ENCODE measurements at places on chromosomes 16 and 17.

DNA sequence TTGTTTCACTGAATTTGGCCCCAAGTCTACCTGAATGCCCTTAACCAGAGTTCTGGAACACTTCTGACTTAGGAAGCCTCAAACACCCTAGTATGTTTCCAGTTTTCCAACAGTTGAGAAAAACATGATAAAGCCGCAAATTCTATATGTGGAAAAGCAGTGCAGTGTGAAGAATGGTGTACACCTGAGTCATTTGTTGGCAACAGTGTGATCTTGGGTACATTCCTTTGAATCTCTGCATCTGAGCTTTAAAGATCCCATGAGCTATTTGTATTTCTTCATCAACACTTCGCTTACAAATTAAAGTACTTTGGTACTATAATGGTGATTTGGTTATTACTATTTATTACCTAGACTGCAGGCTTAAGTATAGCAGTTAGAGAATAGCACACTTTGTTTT is 93.6 kb upstream of the TBX2 start:
- no peak for DNase-seq

GRCh38 chr16:85903559-85903958 is 4.6 kb downstream of the IRF8 start:
- DNase-seq = no peak

GRCh38 chr17:31686495-31686894 is 172.5 kb downstream of the COPRS start:
- no peak for DNase-seq

GRCh38 chr16:9429646-9430330 is 338.3 kb downstream of the HAPSTR1 start:
- DNase-seq = no peak

- no peak for DNase-seq
These were observed 2228.4 kb downstream of the TP53TG3F start for GRCh38 chr16:35687781-35688180.

GRCh38 chr17:16987830-16988601 is 16.1 kb upstream of the TNFRSF13B start:
- DNase-seq = peak; percentile 49

DNA sequence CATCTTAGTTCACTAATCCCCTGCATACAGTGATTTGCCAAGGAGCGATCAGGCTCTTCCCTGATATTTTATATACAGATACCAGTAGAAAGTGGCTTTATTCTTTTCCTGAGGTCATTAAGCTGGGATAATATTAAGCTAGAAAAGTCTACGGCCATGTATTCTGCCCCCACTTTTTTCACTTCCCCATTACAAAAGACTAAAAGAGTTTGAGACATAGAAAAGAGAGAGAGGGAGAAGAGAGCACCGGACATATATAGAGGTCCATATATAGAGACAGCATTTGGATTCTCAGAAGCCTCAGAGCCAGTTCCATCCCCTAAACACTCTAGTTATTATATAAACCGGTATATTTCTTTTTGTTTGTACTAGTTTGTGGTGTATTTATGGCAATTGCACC is 166.5 kb upstream of the ANKFN1 start:
- DNase-seq = no peak

- no peak for DNase-seq
These were observed 1.7 kb upstream of the IRX6 start for GRCh38 chr16:55322327-55322726.

- DNase-seq = no peak
These were observed 1.8 kb downstream of the SREBF1 start for GRCh38 chr17:17834974-17835373.

DNA sequence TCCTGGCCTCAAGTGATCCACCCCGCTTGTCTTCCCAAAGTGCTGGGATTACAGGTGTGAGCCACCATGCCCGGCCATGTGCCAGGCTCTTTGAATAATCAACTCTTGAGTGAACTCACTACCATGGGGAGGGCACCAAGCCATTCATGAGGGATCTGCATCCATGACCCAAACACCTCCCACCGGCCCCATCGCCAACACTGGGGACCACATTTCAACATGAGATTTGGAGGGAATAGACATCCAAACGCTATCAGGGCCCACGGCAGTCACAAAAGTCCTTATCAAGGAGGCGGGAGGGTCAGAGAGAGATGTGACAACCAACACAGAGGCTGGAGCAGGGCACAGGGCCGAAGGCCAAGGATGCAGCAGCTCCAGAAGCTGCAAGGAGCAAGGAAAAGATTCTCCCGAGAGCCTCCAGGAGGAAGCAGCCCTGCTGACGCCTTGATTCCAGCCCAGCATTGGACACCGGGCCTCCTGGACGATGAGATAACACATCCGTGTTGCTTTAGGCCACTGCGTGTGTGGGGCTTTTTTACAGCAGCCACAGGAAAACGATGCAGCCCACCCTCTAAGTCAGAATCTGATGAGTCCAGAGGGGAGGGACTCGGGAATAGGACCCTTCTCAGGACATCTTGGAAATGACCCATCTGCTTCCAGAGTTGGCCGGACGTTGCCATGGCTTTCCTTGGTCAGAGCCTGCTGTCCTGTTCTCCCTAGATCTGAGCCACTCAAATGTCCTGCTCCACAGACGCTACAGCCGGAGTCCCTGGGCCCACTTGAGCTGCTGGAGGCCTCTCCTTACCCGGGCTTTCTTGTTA is 47.3 kb upstream of the CMIP start:
- no peak for DNase-seq

GRCh38 chr17:2392252-2393173 is 8.3 kb downstream of the MNT start:
- no peak for DNase-seq

Data from AG04449 (cell line).